Colonic mucosa (tissue), 4 donors: ENCODE measurements at places on chromosomes 16 and 17. TPM values are rescaled to one million over a fixed set of nuclear protein-coding genes. Genes with fewer than 3 reads are reported as not detected.

- DNase-seq: no peak
Observed at GRCh38 chr16:53198933-53199332, 144.1 kb downstream of the CHD9 start.

DNA sequence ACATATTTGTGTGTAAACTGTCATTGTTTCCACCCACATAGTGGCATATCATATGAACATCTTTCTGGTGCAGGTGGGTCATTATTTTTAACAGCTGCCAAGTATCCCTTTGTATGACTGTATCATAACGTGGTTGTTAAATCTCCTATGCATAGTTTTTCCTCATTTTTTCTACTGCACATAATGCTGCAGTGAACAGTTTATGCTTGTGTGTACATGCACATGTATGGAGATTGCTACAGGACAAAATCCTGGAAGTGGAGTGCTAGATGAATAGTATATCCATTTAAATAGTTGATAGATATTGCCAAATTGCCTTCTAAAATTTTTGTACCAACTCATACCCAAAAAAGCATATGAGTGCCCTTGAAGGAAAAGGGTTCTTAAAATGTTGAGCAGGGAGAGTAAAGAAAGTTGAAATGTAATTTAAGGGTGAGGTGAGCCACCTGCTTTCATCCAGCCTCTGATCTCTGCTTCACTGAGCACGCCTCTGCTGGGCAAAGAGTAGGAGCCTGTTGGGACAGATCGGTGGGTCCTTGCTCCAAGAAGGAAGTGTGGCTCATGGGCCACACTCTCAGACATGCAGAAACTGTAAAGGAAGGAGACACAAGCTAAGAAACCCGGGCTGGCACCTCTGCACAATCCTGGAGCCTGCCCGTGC is 55.3 kb downstream of the HLF start:
- DNase-seq: no peak

- no peak for DNase-seq
Observed at GRCh38 chr17:27283060-27283459, 10.9 kb upstream of the WSB1 start.

DNA sequence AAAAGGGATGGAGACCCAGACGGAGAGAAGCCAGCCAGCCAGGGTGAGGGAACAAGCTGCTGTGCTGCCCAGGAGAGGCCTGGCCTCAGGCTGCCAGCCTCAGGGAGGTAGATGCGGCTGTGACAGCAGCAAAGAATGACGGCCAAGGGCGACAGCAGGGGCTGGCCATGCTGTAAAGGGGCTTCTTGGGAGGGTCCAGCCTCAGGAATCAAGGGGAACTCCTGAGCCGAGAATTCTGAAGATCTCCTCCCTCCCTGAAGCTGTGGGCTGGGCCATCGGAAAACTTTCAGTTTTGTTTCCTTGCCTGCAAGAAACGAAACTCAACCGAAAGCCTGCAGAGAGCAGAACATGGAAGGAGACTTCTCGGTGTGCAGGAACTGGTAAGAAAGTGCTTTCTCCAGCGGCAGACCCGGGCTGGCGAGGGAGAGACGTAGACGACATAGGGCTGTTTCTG is at the start of gene XAF1:
XAF1 (plus strand) TSS at position 316 of the 454 bp plus-strand sequence; CDS start at position 349, 33 bp downstream.
- DNase-seq: peak; percentile 61

The MFAP4 gene
- 22.2 TPM for total RNA-seq
